Sigmoid colon (tissue), 7 donors: ENCODE measurements at places on chromosomes 12 and 14. TPM values are rescaled to one million over a fixed set of nuclear protein-coding genes. Genes with fewer than 3 reads are reported as not detected.

MSI1 gene
- polyA plus RNA-seq = 0.60 TPM

B3GNT4 gene
- polyA plus RNA-seq = 0.60 TPM

ACVR1B gene
- polyA plus RNA-seq = 11.1 TPM

SAMD15 gene
- 0.36 TPM for polyA plus RNA-seq

ANP32D gene
- polyA plus RNA-seq = not detected

DHRS2 gene
- polyA plus RNA-seq = 0.54 TPM

ATXN7L3B gene
- 13.2 TPM for polyA plus RNA-seq

CSRP2 gene
- polyA plus RNA-seq = 3.2 TPM

NPFF gene
- polyA plus RNA-seq = not detected

DDN gene
- polyA plus RNA-seq = 0.60 TPM

FAM181A gene
- polyA plus RNA-seq = not detected

AMN gene
- 43.0 TPM for polyA plus RNA-seq

SIX6 gene
- polyA plus RNA-seq = not detected

TMEM119 gene
- polyA plus RNA-seq = 1.8 TPM

JAG2 gene
- 2.1 TPM for polyA plus RNA-seq

MUCL1 gene
- polyA plus RNA-seq = not detected

GLIPR1 gene
- polyA plus RNA-seq = 6.2 TPM

ACSS3 gene
- polyA plus RNA-seq = 3.0 TPM

FGF6 gene
- not detected for polyA plus RNA-seq

RPS6KA5 gene
- 6.2 TPM for polyA plus RNA-seq

TAS2R7 gene
- not detected for polyA plus RNA-seq

SLC35E3 gene
- 3.7 TPM for polyA plus RNA-seq

RTL1 gene
- not detected for polyA plus RNA-seq
